ENCODE measurements at places on chromosomes 1 and 21. TPM values are rescaled to one million over a fixed set of nuclear protein-coding genes. Genes with fewer than 3 reads are reported as not detected.

Gene AHCTF1
- 36.6 TPM for total RNA-seq

Gene LRRC38
- not detected for total RNA-seq

Gene BGLAP
- 3.3 TPM for total RNA-seq

Gene PCAT6
- 0.61 TPM for total RNA-seq

Gene SLC45A1
- total RNA-seq: 0.50 TPM

Gene FCER1G
- total RNA-seq: 22.1 TPM

Gene KCNJ6
- not detected for total RNA-seq

- H3K4me3 ChIP-seq: peak overlapping the region; percentile 78
- no peaks in the 10 kb centered on the region for H3K27me3 ChIP-seq
- H3K27ac ChIP-seq: peak overlapping the region; percentile 85
- DNase-seq: no peak
These were observed 6.2 kb downstream of the SLC2A1 start for GRCh38 chr1:42952303-42953001.

- no peak overlapping the region for H3K27ac ChIP-seq
- H3K4me3 ChIP-seq: no peak overlapping the region
- no peak for DNase-seq
- peaks cover 24% of the 10 kb centered on the region for H3K4me1 ChIP-seq
- peaks cover 19% of the 10 kb centered on the region for H3K36me3 ChIP-seq
These were observed 1.7 kb upstream of the ZNF691 start for GRCh38 chr1:42844592-42845140.

DNA sequence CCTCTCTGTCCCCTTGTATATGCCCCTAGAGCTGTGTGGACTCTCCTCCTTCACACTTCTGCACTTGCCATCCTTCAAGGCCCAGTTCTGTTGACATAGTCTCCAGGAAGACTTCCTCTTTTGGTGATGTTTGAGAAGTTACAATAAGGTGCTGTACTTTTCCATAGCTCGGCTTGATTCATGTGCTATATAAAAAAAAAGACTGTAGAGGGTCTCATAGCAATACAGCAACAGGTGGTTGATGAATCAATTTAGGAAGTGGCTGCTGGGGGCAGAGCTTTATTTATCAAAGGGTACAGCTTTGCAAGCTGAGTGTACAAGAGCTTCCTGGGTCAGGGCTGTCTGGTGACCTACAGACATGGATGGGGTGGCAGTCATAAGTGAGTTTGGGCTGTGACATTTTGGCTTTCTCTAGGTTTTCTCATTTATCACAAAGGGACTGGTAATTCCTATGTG lies 102.7 kb downstream of the RUNX1 start:
- H3K4me1 ChIP-seq: peaks cover 27% of the 10 kb centered on the region
- H3K27ac ChIP-seq: peak overlapping the region; percentile 64
- H3K36me3 ChIP-seq: peaks cover 10% of the 10 kb centered on the region
- DNase-seq: no peak

- H3K36me3 ChIP-seq: no peaks in the 10 kb centered on the region
- peaks cover 9% of the 10 kb centered on the region for H3K4me1 ChIP-seq
- peaks cover 20% of the 10 kb centered on the region for H3K27me3 ChIP-seq
- no peak overlapping the region for H3K4me3 ChIP-seq
These were observed 2.8 kb upstream of the TARBP1 start for GRCh38 chr1:234481771-234482170.

DNA sequence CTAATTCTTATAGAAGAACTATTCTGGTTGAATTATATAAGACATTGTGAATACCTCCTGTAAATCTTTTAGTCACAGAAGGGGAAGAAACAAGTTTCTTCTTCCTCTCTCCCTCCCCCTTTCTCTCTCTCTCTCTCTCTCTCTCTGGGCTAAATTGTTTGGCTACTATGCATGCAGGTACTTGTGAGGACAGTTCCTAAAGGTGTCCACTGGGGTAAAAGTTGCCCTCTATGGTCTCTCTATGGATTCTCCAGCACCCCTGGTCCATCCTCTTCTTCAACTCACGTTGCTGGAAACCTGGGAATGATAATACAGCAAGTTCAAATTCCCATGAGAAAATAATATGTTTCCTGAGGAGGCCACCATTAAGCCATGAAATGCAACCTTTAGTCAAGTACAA lies 5.8 kb downstream of the OR6K3 start:
- no peak for DNase-seq
- H3K27ac ChIP-seq: no peak overlapping the region
- peaks cover 17% of the 10 kb centered on the region for H3K27me3 ChIP-seq
- H3K36me3 ChIP-seq: no peaks in the 10 kb centered on the region

- no peak overlapping the region for H3K27ac ChIP-seq
- H3K36me3 ChIP-seq: no peaks in the 10 kb centered on the region
- DNase-seq: no peak
- peaks cover 3% of the 10 kb centered on the region for H3K4me1 ChIP-seq
These were observed 100.3 kb upstream of the BACE2 start for GRCh38 chr21:41067709-41068108.

DNA sequence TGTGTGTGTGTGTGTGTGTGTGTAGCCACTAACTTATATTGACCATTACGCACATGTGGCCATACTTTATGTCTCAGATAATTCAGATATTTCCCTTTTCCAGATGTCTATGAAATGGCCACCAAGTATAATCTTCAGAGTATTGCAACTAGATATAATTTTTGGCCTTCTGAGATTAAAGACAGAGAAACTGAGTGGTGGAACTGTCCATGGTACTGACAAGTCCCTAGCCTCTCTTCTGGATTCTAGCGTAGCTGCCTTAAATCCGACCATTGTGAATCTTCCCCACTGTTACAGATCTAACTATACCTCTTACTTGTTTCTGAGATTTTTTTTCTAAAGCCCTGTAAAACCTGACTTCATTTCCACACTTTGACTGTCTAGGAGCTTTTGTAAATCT lies 100.0 kb upstream of the SERTAD4 start:
- H3K4me3 ChIP-seq: no peak overlapping the region
- no peaks in the 10 kb centered on the region for H3K4me1 ChIP-seq
